ENCODE measurements at places on chromosomes 16 and 17. TPM values are rescaled to one million over a fixed set of nuclear protein-coding genes. Genes with fewer than 3 reads are reported as not detected.

DNA sequence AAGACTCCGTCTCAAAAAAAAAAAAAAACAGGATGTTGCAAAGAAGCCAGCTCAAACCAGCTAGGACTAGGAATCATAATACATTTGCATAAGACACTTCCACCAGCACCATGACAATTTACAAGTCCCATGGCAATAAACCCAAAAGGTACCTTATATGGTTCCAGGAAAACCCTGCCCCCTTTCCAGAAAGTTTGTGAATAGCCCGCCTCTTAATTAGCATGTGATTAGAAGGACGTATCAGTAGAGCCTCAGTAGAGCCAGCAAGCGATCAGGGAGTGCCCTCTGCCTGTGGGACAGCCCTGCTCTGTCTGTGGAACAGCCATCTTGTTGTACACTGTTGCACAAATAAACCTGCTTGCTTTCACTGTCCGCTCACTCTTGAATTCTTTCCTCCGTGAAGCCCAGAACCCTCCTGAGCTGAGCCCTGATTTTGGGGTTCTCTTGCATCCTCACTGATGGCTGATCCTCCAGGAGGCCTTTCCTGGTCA, 14.0 kb downstream of the NUPR1 start:
- DNase-seq = no peak

DNA sequence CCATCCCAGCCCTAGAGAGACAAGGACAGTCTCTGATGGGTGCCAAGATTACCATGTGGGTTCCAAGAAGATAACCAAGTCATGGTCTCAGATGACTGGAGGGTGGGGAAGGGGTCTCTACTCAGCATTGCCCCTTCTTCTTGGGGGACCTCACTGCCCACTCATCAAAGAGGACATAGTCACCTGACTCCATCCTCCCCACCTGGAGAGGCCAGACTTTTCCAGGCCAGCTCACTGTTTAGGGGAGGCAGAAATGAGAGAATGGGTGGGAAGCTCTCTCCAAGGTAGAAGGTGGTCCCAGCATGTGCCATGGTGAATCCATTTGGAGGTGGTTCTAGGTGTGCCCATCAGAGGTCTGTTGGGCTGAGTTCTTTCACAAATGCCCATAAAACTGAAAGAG, 20.7 kb upstream of the IL21R start:
- DNase-seq = no peak

GRCh38 chr17:4008441-4009185, 44.4 kb upstream of the ATP2A3 start:
- DNase-seq = no peak

GRCh38 chr16:57531253-57531575, 5.2 kb downstream of the CCDC102A start:
- DNase-seq = no peak

DNA sequence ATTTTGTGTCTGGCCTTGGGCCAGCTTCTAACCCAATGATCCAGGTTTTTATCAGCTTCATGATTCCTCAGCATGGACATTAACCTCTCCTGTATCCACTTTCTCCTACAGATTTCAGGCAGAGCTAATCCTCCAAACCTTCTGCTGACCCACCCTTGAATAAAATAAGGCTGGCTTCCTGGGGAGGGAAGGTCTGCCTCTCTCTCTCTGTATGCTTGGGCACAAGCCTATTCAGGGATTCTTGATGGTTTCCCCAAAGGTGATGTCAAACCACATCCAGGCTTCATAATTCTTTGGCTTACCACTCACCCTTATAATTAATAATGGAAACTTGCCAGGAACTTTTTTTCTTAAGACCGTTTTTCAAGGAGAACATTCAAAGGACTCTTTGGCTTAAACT, 240.1 kb downstream of the UTP18 start:
- DNase-seq = no peak

GRCh38 chr16:85259832-85260167, 147.5 kb upstream of the CIBAR2 start:
- no peak for DNase-seq

- no peak for DNase-seq
Observed at GRCh38 chr16:66286527-66286926, 80.0 kb upstream of the CDH5 start.

GRCh38 chr17:2077040-2077439, 22.1 kb downstream of the HIC1 start:
- DNase-seq = no peak

GRCh38 chr16:31453255-31454204, 5.8 kb upstream of the ARMC5 start:
- no peak for DNase-seq

DNA sequence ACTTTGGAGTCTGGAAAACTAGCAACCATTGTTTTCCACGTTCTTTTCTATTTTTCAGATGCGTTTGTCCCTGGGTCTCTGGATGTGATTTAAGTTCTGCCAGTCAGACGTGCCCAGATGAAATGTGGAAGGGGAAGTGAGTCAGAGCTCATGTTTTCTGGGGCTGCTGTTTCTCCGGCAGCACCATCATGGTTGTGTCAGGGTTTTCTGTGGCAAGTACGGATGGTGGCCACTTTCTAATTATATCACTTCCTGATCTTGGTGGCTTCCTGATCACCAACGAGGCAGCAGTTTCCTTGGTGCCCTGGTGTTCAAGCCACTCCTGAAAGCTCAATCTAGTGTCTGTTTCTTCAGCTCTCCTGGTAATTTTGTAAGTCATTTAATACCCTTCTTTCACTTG, 31.4 kb upstream of the PMFBP1 start:
- peak; percentile 10 for DNase-seq

Gene CCL7
- not detected for total RNA-seq

Gene CAVIN1
- 0.11 TPM for total RNA-seq

DNA sequence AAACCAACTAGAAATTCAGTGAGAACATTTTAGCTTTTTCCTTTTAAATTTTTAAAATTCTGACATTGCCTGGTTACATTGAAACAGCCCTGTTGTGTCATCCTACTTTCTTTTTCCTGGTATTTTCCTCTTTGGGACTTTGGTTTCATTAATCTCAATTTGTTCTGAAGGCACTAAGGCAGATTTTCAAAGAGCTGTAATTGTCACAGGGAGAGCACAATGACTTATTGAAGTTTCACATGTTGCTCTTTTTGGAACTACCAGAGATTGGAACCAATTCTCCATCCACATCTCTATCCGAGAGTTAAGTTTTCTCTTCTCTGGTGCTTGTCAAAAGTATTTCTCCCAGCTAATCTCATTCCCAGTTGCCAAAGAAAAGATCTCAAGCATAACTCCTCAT, 144.7 kb upstream of the TBX2 start:
- no peak for DNase-seq

DNA sequence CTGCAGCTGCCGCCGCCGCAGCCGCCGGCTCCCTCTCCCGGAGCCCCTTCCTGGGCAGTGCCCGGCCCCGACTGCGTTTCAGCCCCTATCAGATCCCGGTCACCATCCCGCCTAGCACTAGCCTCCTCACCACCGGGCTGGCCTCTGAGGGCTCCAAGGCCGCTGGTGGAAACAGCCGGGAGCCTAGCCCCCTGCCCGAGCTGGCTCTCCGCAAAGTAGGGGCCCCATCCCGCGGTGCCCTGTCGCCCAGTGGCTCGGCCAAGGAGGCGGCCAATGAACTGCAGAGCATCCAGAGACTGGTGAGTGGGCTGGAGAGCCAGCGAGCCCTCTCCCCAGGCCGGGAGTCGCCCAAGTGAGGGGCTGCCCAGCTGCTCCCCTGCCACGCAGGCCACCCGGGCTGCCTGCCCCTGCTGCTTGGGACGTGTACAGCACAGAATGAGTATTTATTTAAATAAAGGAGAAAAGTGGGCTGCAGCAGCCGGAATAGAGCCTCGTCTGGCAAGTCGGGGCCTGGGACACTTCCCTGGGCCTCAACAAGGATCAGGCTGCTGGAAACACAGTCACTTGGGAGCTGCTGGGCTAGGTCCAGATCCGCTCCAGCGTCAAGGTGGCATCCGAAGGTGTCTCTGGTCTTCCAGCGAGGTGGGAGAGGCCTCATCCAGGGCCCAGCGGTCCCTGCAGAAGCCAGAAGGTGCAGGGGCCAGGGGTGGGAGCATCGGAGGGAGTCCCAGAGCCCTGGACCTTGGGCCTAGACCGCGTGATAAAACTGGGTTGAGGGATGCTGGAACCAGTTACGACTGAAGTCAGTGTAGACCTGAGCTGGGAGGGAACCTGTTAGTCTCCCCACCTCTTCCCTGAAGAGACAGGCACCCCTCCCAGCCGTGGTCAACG, 8.8 kb downstream of the TBX2 start:
- peak; percentile 21 for DNase-seq

DNA sequence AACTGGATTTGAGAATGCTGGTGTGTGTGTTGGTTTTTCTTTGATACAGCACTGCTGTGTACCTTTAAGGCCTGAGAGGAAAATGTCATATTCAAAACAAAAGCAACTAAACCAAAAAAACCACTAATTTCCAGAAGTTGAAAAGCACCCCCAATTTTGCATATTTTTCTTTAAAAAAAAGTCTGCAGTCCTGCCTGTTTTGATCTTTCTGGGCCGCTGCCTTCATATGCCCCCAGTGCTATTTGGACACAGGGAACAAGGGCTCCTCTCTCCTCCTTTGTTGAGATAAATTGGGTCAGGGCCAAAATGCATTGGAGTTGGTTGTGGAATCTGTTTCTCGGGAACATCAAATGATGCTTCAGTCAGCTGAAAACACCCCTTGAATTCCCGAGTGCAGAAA, 26.9 kb downstream of the GPT2 start:
- DNase-seq = no peak

- DNase-seq = no peak
Observed at GRCh38 chr16:6427621-6428020, 905.0 kb upstream of the RBFOX1 start.

DNA sequence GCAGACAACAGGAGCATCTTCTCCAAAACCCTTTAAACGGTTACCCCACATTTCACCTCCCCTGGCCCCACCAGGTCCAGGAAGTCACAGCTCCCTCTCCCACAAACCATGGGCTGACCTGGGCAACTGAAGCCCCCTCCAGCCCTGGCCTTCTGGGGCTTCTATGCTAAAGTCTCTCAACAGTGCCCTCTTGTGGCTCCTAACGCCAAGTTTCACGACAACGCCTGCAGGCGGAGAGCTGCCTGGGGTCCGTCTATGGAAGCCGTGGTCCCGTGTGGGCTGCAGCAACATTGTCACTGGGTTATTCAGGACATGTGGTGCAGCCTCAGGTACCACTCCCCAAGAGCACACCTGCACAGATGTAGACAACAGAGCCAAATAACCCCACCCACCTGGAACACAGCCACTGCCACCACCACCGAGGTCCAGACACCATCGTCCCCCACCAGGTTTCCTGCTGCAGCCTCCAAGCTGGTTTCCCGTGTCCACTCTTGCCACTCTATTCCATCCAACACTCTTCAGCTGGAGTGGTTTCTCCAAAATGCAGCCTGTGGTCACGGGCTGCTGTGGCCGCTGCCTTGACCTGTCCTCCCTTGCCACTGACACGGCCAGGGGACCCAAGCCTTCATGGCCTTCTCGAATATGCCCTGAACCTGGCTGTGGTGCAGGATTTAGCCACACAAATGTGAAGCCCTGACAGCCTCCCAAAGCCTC, 19.1 kb downstream of the C16orf95 start:
- peak; percentile 59 for DNase-seq

DNA sequence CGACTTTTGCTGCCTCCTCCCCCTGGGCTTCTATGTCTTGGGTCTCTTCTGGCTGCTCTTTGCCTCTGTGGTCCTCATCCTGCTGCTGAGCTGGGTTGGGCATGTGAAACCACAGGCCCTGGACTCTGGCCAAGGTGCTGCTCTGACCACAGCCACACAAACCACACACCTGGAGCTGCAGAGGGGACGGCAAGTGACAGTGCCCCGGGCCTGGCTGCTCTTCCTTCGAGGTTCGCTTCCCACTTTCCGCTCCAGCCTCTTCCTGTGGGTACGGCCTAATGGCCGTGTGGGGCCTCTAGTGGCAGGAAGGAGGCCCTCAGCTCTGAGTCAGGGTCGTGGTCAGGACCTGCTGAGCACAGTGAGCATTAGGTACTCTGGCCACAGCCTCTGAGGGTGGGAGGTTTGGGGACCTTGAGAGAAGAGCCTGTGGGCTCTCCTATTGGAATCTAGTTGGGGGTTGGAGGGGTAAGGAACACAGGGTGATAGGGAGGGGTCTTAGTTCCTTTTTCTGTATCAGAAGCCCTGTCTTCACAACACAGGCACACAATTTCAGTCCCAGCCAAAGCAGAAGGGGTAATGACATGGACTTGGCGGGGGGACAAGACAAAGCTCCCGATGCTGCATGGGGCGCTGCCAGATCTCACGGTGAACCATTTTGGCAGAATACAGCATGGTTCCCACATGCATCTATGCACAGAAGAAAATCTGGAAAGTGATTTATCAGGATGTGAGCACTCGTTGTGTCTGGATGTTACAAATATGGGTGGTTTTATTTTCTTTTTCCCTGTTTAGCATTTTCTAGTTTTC, 2.3 kb downstream of the GP1BA start:
- peak; percentile 48 for DNase-seq

Gene TBX6
- 1.1 TPM for total RNA-seq

DNA sequence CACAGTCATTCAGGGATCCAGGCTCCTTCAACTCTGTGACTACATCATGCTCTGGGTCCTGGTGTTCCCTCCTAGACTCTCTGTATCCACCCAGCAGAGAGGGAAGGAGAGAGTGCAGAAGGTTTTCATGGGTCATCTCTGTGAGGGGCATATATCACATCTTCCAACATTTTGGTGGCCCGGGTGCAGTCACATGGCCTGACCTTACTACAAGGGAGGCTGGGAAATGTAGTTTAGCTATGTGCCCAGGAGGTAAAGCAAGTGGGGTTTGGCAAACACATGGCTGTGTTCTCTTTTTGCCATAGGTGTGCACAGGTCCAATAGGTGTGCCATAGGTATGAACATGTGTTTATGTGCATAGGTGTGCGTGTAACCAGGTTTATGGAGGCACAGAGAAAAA, 222.2 kb upstream of the EEF2KMT start:
- no peak for DNase-seq

- no peak for DNase-seq
Observed at GRCh38 chr17:56918916-56919315, 5.1 kb upstream of the TRIM25 start.

GRCh38 chr17:51351890-51352289, 91.5 kb downstream of the UTP18 start:
- DNase-seq = no peak

Gene ANKRD40CL
- total RNA-seq = not detected

DNA sequence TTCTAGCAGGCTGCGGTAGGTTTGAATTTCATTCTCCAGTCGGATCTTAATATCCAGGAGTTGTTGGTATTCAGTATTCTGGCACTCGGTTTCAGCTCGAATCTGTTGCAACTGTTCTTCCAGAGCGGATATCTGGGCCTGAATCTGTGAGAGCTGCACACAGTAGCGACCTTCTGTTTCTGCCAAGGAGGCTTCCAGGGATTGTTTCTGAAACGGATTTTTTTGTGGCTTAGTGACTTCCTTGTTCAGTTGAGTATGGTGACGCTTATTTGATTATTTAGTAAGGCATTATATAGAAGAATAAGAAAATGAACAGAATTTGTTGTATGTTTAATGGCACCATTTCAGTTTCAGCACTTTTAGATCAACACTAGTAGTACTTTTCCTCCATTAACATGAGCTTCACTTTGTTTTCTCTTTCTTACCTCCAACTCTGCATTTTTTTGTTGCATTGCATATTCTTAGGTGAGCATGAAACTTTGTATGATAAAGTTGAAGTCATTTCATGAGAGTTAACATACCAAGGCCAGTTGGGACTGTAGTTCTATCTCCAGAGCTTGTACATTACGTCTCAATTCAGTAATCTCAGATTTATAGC, 2.8 kb downstream of the KRT10 start:
- no peak for DNase-seq
